ENCODE measurements at places on chromosomes 11 and 22. TPM values are rescaled to one million over a fixed set of nuclear protein-coding genes. Genes with fewer than 3 reads are reported as not detected.

Gene CRYBB3
- not detected for total RNA-seq

Gene WBP2NL
- total RNA-seq = 0.38 TPM

- ATAC-seq = no peak
These were observed 23.7 kb downstream of the NCF4 start for GRCh38 chr22:36884349-36885158.

Gene BIRC3
- total RNA-seq = 0.14 TPM

GRCh38 chr11:125170001-125170509 is 5.5 kb downstream of the PKNOX2 start:
- ATAC-seq = no peak

GRCh38 chr22:26585104-26585790 is 4.7 kb downstream of the TPST2 start:
- ATAC-seq = peak; percentile 10

Gene CKAP5
- 81.8 TPM for total RNA-seq

DNA sequence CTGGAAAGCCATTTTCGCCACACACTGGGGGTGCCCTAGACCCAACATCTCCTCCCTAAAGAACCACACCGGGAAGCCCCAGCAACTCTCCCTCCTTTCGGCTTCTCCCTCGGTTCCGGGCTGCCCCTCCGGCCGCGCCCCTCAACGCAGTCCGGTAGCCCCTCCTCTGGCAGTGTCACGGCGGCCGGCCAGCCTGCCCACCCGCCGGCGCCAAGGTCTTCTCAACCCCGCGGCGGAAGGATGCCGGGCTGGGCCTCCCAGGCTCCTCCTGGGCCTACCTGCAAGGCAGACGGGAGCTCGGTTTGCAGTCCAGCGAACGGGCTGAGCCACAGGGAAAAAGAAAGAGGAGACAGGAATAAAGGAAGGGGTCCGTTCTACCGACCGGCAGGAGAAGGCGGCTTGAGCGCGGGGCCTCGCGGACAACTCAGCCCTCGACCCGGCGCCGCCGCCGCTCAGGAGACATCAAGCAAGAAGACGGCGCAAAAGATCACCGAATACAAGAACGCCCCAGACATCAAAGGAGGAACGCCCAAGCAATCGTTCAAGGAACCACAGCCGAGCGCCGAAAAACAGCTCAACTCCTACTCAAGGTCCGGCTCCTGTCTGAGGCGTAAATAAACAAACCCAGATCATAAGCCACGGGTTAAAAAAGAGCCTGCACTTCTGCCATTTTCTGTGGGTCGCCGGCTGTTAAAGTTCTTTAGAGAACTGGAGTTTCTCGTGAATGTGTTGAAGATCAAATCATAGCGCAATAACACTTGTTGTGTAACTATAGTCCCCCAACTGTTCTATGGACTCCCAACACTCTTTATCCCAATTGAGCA is at the start of gene AMBRA1:
Gene AMBRA1, minus strand, starts transcription at position 474 of the 824 bp plus-strand sequence. CDS start 45,643 bp downstream, outside the sequence.
- ATAC-seq = peak; percentile 95

GRCh38 chr22:47775686-47776085 is 1013.2 kb downstream of the TBC1D22A start:
- ATAC-seq = no peak

GRCh38 chr11:16891964-16892363 is 122.2 kb downstream of the PLEKHA7 start:
- no peak for ATAC-seq

DNA sequence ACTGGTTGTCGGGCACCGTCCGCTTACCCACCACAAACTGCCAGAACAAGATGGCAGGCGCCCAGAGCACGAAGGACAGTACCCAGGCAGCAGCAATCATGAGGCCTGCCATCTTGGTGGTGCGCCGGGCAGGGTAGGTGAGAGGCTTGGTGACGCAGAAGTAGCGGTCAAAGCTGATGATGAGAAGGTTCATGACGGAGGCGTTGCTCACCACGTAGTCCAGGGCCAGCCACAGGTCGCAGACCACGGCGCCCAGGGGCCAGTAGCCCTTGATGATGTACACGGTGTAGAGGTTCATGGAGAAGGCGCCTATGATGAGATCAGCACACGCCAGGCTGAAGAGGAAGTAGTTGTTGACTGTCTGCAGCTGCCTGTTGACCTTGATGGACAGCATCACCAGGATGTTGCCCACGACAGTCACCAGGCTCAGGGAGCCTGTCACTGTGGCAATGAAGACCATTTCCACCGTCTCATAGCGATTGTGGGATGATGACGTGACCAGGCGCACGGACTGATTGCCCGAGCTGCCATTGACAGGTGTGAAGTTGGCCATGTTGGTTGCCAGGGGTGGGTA is 4.6 kb downstream of the MDK start:
- no peak for ATAC-seq
